Mammary epithelial cell (primary cell): ENCODE measurements at places on chromosomes 12 and 14. TPM values are rescaled to one million over a fixed set of nuclear protein-coding genes. Genes with fewer than 3 reads are reported as not detected.
A peak's percentile ranks its signal among the peaks of the same experiment; 100 is the strongest.

The PTCSC3 gene
- not detected for total RNA-seq

DNA sequence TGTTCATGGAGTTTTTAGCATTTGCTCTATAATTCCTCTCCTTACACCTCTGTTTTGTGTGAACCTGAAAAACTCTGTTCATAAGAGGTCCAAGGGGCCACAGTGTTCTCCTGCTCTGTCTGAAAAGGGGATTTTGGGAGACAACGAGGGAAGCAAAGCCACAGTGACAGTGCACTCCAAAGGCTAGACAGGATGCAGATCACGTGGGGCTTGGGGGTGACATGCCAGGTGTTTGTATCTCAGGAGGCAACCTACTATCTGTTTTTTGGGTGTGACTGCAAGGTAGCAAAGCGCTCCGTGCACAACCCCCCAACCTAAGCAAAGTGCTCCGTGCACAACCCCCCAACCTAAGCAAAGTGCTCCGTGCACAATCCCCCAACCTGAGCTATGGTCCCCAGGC is 5.1 kb upstream of the CHD4 start:
- DNase-seq, result no peak

GRCh38 chr12:67943141-67943892 is 45.9 kb upstream of the IFNG-AS1 start:
- DNase-seq, result peak; percentile 58

DNA sequence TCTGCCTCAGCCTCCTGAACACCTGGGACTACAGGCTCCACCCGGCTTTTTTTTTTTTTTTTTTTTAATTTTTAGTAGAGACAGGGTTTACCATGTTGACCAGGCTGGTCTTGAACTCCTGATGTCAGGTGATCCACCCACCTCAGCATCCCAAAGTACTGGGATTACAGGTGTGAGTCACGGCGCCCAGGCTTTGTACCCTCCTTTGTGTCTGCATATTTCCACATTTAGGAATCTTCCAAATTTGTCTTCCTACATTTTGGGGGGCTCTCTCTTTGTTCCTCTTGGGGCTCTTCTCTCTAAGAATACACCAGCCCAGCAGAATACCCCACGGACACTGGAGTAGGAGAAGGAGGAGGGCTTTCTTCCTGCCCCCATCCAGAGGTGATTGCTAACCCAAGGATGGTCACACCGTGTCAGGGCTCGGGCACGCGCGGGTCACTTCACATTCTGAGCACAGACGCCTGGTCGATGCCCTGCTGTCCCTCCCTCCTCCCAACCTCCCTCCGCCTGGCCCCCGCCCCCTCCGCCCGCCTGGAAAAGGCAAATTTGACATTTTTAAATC is 2.1 kb upstream of the DNAJC22 start:
- no peak for DNase-seq

DNA sequence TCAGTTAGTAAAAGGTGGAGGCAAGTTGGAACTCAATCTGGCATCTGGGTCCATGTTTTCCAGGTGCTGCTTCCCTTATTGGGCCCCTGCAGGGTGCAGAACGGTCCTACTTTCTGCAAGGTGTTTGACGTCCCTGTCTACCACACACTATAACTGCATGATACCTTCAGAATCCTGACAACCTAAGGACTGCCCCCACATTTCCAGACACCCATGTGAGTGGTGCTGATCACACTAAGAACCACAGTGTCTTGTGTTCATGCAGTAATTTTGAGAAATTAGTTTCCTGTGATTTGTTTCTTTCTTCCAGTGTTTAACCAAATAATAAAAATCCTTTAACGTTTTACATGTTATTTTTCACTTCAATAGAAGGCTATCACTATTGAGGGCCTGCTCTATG is 121.1 kb upstream of the MDM1 start:
- no peak for DNase-seq

GRCh38 chr14:101330416-101331140 is 230.7 kb upstream of the DIO3 start:
- DNase-seq, result no peak

The RASAL1 gene
- not detected in 2 replicates for total RNA-seq

DNA sequence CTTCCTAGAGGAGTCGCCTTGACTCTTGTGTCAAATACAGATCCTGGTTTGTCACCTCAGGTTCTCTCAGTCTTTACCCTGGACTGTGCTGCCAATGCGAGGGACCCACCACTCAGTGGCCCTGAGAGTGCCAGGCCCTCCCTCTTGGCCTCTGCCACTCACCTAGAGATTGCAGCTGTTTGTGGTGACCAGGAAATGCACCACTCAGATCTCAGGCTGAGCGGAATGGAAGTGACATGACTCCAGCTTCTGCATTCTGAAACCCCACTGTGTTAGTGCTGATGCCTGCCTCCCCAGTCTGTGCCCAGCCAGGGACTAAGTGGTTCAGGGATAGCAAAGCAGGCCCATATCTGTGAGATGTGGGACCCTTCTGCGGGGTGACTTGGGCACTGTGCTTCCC is 27.8 kb upstream of the NEDD1 start:
- no peak for DNase-seq

DNA sequence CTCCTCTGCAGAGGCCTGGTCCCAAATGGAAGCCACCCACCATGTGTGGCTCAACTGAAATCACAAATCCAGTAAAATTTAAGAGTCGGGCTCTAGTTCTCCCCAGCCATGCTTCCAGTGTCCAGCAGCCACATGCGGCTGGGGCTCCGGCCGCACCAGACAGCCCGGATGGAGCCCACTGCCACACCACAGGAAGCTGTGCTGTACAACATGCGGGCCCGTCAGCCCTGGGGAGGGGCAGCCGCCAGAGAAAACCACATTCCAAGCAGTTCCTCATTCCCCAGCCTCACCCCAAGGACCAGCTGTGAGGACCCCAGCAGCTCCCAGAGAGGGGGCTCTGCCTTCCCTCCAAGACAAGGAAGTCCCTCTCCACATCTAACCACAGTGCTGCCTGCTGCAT is 135.0 kb downstream of the NCOR2 start:
- no peak for DNase-seq
